ENCODE measurements at places on chromosomes 4 and X.
A peak's percentile ranks its signal among the peaks of the same experiment; 100 is the strongest.

GRCh38 chr4:86359944-86360478, at the start of gene MAPK10:
Gene MAPK10 (minus strand): TSS chr4:86360053.
- DNase-seq = peak; percentile 58

DNA sequence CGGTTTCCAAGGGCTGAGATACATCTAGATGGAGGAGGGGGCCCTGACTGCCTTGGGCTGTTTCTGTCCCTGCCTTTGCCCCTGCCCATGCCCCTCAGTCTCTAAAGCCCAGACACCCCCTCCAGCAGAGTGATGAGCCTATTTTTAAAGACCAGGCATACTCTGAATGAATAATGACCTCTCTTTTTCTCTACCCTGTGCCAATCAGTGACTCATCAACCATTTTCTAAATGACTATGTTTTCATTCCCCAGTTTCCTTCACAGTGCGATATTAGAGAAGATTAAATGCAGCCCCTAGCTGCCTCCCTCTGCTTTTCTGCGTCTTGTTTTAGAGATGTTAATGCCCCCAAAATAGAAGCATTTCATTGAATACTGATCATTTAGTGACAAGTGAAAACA, 15.5 kb upstream of the NHS start:
- no peak for DNase-seq

- DNase-seq = peak; percentile 68
Observed at GRCh38 chrX:111823128-111823527, 52.9 kb upstream of the TRPC5OS start.

DNA sequence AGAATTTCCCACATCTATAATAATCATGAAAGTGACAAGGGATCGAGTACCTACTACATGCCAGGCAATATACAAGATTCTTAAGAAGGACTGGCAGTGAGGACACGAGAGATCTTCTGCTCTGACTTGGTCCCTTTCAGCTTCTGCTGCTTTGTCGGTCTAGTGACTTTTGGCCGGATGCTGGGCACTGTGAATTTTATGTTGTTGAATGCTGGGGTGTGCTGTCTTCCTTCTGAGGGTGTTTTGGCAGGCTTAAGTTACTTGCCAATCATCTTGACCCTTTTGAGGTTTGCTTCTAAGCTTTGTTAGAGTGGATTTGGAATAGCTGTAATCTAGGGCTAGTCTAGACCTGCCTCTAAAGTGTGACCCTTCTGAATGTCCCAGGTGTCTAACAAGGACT, 23.5 kb downstream of the NAT8L start:
- DNase-seq = no peak

DNA sequence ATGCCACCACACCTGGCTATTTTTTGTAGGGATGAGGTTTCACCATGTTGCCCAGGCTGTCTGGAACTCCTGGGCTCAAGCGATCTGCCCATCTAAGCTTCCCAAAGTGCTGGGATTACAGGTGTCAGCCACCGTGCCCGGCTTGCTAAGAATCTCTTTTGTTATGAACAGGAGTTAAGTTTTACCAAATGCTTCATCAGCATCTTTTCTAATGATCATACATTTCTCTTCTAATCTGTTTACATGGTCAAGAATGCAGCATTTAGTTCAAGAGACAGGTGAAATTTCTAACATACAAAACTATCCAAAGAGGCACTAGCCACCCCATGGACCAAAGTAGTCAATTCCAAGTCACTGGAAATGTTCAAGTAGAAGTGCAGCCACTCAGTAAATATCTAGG, 52.5 kb upstream of the IQSEC2 start:
- DNase-seq = no peak

DNA sequence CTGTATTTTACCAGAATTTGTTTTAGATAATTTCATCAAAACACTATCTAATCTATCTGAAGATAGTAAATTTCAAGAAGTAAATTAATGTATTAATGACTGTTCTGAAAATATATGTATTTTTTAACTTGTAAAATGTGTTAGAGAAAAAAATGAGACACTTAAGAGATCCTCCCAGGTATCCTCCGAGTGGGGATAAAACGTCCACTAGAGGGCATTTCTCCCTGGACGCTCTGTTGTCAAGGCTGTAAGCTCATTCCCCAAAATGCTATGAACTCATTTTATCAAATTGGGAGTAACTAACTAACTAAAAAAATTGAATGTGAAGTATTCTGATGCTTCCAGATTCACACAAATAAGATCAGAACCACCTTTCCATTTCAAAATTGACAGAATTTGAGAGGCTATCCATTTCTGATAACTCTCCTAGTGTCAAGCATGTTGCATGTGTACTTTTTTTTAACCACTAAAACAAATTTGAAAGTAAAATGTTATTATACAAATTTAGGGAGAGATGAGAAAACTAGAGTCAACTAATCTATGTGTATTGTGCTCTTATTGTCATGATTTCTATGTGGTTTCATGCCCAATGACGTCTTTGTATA, 337.3 kb upstream of the HS3ST1 start:
- no peak for DNase-seq

DNA sequence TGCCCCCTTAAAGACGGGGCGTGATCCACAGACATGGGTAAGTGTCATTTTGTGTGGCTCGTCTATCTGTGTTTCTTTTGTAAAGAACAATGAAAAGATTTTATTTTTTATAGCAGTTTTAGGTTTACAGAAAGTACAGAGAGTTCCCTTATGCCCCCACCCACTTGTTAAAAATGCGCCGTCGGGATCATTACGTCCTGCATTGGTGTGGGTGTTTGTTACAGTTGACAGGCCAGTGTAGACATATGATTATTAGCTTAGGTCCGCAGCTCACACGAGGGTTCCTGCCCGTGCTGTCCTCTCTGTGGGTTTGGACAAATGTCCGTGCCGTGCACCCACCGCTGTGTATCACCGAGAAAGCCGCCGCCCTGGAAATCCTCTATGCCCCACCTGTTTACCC, 50.5 kb downstream of the RGS12 start:
- no peak for DNase-seq

DNA sequence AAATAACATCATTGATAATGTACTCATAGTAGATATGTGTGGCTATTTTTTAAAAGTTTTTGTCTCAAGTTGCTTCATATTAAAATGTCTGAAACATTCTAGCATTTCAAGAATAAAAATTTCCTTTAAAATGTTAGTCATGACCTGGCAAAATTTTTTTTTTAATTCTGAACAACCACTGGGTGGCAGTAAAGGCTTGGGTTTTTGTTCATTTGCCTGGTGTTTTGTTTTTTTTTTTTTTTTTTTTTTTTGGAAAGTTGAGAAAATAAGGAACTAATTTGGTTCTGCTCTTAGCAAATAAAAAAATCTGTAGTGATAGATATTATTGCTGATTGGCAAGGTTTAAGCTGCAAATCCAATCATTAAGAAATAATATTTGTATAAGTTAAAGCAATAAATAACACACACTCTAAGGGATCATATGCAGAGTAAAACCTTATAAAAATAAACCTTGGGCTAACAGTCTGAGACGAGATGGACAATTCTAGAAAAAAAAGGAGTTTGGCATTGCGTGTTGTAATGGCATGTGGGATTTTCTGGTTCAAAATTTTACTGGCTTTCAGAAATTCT, 81.4 kb downstream of the CEP44 start:
- no peak for DNase-seq

GRCh38 chr4:139555705-139556070, 331 bp downstream of the SETD7 start:
- no peak for DNase-seq

GRCh38 chr4:132572210-132572609, 576.9 kb upstream of the PCDH10 start:
- DNase-seq = no peak

GRCh38 chr4:76585897-76586360, 150.9 kb downstream of the SHROOM3 start:
- no peak for DNase-seq

GRCh38 chr4:5220028-5220427, 168.7 kb downstream of the STK32B start:
- DNase-seq = no peak

DNA sequence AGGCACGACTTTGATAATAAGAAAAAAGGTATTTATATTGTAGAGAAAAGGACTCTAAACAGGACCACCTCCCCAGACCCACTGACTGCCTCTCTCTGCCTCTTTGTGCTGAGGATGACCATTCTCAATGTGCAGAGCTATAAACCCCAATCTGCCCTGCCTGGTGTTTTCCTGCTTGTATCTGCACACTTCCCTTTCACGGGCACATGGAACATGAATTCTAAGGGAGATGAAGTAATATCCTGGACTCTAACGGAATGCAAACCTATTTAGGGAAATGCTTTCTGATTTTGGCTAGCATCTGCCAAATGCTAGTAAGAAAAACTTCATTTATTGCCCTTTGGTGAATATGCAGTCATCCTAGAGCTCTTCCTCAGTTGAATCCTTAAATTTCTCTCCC, 2.4 kb downstream of the DIPK2B start:
- DNase-seq = no peak

- peak; percentile 21 for DNase-seq
Observed at GRCh38 chr4:94668724-94669123, 89.0 kb upstream of the BMPR1B start.

DNA sequence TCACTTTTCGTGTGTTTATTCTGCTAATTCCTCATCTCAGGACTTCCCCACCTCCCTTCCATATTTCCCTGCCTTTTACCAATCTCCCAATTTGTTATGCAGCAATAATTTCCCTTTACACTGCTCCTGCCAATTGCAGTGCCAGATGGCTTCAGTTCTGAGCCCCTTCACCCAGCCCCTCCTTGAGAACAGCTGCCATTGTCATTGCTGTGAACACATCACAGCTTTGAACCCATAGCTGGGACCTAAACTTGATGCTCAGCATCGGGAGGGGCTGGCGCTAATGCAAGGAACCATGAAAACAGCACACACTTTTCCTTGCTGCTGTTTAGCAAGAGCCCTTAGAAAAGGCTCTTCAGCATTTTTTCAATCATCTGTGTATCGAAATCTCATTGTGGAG, 104.9 kb downstream of the ALPK1 start:
- peak; percentile 56 for DNase-seq

- no peak for DNase-seq
Observed at GRCh38 chr4:99816545-99817308, at the start of gene DAPP1. Gene DAPP1 (plus strand): TSS chr4:99816827. CDS start chr4:99816914, 87 bp downstream.

- no peak for DNase-seq
Observed at GRCh38 chr4:78592088-78592783, 40.7 kb downstream of the ANXA3 start.

DNA sequence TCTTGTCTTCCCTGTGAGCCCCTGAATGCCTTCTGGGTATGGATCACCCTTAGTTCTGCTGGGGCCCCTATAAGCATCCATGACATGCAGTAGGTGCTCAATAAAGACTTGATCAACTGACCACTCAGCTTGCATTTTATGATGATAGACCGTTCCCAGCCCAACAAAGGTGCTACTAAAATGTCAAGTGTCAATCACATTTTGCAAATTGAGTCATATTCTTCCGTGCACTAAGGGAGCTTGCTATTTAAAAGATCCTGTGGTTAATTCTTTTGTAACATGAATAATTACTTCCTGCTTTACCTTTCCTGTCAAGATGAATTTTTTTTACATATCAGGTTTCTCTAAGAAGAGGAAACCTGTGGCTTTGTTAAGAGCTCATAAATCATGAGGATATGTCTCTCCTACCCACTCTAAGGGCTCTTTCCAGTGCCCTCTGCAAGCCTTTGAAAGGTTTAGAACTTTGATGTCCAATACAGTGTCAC, 47.6 kb downstream of the SH3KBP1 start:
- DNase-seq = no peak

DNA sequence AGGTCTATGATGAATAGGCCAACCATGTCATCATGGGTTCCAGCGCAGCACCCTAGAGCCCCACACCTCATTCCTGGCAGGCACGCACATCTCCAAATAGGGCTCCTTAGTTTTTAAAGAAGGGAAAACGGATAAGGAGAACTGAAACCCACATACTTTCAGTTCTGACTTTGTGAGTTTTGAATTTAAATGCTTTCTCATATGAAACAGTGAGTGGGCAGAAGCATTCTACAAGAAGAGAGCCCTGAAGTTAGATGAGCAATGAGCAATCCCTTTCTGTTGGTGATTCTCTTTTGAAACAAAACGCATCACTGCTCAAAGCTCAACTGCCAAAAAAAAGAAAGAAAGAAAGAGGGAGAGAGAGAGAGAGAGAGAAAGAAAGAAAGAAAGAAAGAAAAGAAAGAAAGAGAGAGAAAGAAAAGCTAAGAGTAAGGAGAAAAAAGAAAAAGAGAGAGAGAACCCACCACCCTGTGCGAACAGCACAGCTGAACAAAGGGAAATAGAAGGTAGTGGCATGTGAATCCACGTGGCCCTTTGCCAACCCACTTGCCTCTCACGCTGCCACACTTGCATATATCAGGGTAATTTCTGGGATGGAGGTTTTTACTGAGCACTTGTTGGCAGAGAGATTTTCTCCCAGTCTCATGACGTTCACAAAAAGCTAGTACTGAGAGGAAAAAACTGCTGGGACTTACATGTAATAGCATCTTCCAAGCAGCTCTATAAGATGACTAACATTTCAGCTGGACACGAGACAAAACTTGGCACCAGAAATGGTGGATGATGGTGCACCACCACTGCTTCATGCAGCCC, 31.0 kb downstream of the TMSB4X start:
- no peak for DNase-seq

DNA sequence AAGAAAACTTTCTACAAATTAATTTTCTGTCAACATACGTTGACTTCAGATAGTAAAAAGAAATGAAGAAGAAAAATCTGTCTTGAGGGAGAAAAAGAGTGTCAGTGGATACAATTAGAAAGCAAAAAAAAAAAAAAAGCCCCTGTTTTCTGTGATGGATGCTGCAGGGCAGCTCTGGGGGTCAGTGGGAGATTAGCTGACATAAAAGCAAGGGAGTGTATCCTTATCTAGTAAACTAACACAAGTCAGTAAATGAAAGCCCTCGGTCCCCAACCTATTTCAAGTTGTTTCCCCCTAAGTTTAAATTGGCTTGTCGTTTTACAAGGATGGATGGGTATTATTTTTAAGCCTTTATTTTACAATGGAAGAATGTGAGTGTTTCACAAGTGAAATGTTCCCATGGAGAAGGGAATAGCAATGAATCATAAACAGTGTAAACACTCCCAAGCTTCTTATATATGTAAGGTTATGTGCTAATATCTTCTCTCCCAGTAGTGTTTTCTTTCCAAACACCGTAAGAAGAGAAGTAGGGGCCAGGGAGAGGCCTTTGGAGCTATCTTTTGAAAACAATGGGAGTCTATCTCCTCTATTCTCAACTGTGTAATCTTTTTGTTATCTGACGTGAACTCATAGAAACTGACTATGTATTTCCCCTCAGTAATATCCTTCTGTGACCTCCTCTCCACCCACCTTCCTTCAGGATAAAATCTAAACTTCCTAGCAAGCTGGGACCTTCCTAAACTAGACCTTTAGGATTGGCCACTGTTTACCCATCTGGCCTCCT, 347.7 kb downstream of the FBXO8 start:
- DNase-seq = no peak

GRCh38 chr4:137536789-137537561, 4.7 kb upstream of the PCDH18 start:
- no peak for DNase-seq

GRCh38 chrX:102339312-102340298, 92.6 kb downstream of the NXF2 start:
- no peak for DNase-seq
